ENCODE measurements at places on chromosomes 12 and 14.
A peak's percentile ranks its signal among the peaks of the same experiment; 100 is the strongest.

DNA sequence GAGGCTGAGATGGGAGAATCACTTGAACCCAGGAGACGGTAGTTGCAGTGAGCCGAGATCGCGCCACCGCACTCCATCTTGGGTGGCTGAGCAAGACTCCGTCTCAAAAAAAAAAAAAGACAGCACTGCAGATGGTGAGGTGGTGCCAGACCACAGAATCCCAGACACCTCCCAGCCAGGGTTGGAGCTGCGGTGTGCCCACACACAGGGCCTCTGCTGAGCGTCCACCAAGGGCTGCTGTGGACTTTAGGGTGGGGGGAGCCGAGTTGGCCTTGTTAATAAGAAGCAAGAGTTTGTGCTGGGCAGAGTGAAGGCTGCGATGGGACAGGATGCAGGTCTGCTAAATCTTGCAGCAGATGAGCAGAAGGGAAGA, 14.2 kb downstream of the KMT5A start:
- DNase-seq, result no peak

- DNase-seq, result no peak
Measured at GRCh38 chr12:27550653-27550975, 26.6 kb downstream of the PPFIBP1 start.

DNA sequence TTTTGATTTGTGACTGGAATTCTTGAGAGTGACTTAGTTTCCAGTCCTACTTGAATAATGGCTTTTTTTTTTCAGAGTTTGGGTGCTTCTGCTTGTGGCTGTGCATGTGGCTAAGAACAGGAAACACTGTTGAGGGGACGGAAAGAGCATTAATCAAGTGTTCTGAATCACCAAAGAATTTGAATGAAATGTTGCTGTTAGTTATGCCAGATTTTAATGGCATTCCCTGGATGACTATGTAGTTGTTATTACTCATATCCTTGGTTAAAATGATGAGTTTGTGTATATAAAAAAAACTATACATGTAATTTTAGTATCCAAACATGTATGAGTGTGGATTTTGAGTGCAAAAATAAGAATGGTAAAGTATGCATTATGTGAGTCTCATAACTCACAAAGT, 347.9 kb downstream of the BCAT1 start:
- no peak for DNase-seq

GRCh38 chr14:51094282-51094821, 553 bp downstream of the TRIM9 start:
- peak; percentile 43 for DNase-seq

GRCh38 chr14:33232031-33232430, 293.4 kb downstream of the NPAS3 start:
- no peak for DNase-seq

- DNase-seq, result no peak
Measured at GRCh38 chr12:43338848-43339526, 213.0 kb downstream of the ADAMTS20 start.

DNA sequence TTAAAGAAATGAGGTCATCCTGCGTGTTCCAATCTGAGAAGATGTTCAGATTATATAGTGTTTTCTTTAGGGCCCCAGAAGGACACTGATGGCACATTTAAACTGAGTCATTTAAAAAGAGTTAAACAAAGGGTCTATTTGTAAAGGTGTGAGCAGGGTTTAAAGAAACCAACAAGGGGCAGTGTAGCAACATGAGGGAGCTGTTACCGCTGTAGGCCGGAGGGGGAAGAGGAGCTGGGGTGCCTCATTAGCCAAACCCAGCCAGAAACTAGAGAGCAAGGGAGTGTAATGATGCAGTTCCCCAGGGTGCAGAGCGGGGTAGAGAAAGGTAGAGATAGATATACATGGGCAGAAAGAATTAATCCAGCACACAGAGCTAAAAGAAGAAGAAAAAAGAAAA, 160.4 kb downstream of the TBX5 start:
- DNase-seq, result no peak

GRCh38 chr12:56634242-56634836, 4.2 kb upstream of the BAZ2A start:
- DNase-seq, result no peak

GRCh38 chr12:42213954-42214426, 24.1 kb downstream of the YAF2 start:
- no peak for DNase-seq

- no peak for DNase-seq
Measured at GRCh38 chr14:95440951-95441350, 75.5 kb downstream of the SYNE3 start.

DNA sequence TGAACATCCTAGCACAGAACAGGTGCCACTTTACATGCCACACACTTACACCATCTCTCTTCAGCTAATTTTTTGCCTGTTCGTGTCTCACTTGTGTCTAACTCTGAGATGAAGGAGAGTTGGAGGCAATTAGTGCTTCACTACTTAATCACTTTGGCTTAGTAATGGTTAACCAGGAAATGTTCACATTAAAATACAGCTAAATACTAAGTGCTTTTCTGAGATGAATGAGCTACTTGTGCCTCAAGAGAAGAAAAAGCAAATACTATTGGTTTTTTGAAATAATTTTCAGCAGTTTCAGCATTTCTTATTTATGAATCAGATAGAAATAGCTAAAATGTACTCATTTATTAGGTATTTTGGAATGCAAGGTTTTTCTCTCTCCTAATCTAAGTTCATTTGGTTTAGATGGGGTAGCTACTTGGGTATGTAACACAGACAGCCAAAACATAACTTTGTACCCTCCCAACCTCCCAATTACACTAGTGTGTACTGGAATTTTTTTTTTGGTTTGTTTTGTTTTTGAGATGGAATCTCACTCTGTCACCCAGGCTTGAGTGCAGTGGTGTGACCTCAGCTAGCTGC, 1474.1 kb upstream of the SEL1L start:
- DNase-seq, result no peak

DNA sequence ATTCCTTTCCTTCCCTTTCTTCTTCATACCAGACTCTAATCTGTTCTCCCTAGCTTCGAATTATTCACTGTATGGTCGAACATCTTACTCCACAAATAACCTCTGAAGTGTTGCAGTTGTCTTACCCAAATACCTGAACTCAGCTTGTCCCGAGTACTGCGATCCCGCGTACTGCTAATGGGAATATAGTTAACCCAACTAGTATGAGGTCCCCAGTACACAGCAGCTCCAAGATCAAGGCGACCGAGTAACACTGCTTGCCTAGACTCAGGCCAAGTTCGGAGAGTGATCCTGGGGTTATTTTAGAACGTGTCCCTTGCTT, 462 bp upstream of the ETNK1 start:
- no peak for DNase-seq

GRCh38 chr14:52789118-52789517, 2.3 kb downstream of the GNPNAT1 start:
- DNase-seq, result no peak

GRCh38 chr12:93135286-93136239, 206.5 kb upstream of the EEA1 start:
- peak; percentile 83 for DNase-seq

DNA sequence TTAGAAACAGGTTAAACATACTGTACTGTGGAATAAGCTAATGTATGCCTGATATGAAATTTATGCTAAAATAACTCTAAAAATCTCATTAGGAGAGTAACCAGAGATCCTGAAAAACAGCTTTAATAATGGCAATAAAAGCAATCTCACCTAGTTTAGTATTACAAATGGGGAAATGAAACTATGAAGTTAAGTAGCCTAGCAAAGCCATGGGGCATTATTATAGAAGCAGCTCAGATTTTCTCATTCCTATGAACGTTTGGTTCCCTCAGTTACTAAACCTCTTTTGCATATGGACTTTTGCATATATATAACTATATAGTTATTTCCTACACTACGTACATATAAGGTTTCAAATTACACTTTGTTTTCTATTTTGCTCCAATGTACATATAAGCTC, 25.0 kb upstream of the APPL2 start:
- no peak for DNase-seq

GRCh38 chr12:109009766-109010165, 11.1 kb downstream of the SVOP start:
- no peak for DNase-seq
